ENCODE measurements at places on chromosomes 7 and 10. TPM values are rescaled to one million over a fixed set of nuclear protein-coding genes. Genes with fewer than 3 reads are reported as not detected.

The SEPTIN7 gene
- 270 TPM for total RNA-seq

DNA sequence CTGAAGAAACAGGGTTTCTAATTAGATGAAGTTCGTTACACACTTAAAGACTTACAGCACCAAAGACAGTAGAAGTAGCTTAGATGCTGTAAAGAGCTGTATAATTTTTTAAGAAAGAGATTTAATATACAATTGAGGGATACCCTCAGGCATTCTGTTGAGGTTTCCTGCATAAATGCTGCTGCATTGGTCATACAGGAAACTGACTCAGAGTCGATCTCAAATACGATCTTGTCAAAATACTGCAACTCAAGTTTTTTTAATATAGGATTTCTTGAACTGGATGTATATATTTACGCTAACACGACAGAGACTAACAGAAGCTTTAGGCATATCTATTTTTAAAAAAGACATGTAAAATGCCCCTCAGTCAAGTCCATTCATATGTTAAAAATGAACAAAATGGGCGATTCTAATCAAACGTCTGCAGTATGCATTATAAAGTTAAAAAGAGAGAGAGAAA is 2.4 kb upstream of the ARID5B start:
- H3K36me3 ChIP-seq, result no peaks in the 10 kb centered on the region
- peaks cover 34% of the 10 kb centered on the region for H3K4me1 ChIP-seq
- H3K27ac ChIP-seq, result peak overlapping the region; percentile 91

- H3K27me3 ChIP-seq, result no peaks in the 10 kb centered on the region
- no peak overlapping the region for H3K27ac ChIP-seq
- H3K4me3 ChIP-seq, result no peak overlapping the region
- no peak for DNase-seq
Observed at GRCh38 chr7:2668401-2668800, 19.6 kb upstream of the AMZ1 start.

DNA sequence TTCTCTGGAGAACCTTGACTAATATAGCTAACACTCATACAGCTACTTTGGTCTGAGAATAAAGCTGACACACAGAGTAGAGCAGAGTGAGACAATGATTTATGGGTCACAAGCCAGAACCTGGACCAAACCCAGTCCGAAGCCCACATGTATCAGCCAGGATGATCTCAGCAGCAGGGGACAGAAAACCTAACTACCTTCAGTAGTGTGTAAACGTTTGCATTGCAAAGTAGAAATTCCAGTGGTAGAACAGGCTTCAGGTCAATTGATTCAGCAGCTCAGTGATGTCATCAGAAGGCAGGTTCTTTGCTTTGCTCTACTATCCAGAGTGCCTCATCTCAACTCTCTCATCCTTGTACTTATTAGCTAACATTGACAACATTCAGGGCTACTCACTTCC is 62.5 kb upstream of the PALS2 start:
- no peaks in the 10 kb centered on the region for H3K36me3 ChIP-seq
- H3K4me3 ChIP-seq, result no peak overlapping the region
- H3K27ac ChIP-seq, result no peak overlapping the region
- no peak for DNase-seq
- no peaks in the 10 kb centered on the region for H3K4me1 ChIP-seq

DNA sequence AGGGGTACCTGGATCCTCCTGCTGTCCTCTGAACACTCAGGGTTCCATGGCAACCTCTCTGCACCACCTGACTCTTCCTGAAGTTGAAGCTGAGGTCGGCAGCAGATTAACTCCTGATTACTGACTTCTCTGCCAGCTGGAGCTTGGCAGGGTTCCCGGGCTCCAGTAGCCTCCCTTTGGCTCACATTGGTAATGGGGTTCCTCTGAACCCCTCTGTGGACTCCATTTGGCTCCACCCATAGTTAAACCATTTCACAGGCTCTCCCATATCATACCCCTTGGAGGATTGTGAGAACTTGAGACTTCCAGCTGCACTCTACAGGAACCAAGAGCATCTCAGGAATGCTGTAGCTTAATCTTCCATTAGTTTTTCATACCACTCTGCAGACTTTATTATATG is 292.5 kb downstream of the HDAC9 start:
- no peaks in the 10 kb centered on the region for H3K4me1 ChIP-seq
- no peak overlapping the region for H3K4me3 ChIP-seq
- no peaks in the 10 kb centered on the region for H3K27me3 ChIP-seq
- no peak for DNase-seq
- no peaks in the 10 kb centered on the region for H3K36me3 ChIP-seq

Measured in CD8-positive, alpha-beta memory T cell (primary cell).